Activated T-helper 1 cell treated with anti-CD3 and anti-CD28 coated beads, Interleukin-2, amount 50 U/mL, for 16 hours (primary cell): ENCODE measurements at places on chromosomes 3 and 15.

DNA sequence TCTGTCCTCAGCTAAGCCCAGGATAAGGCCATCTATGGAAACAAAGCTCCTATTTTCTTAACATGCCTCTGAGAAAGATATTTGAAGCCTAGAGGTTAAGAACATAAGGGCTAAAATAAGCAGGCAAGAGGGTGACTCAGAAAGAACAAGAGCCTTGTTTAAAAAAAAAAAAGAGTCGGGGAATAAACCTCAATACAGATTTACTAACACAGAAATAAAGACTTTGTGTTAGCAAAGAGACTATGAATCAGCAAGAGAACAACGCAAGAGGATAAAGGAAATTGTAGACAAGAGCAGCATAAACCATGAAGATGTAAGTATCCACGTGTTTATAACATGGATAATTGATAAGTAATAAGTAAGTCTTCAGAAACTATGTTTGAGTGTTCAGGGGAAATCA lies 36.0 kb downstream of the RAB27A start:
- DNase-seq = no peak

GRCh38 chr3:168618827-168619470 lies 523.2 kb upstream of the GOLIM4 start:
- DNase-seq = no peak

- DNase-seq = no peak
These were observed 103.8 kb upstream of the MME start for GRCh38 chr3:154976072-154976983.

DNA sequence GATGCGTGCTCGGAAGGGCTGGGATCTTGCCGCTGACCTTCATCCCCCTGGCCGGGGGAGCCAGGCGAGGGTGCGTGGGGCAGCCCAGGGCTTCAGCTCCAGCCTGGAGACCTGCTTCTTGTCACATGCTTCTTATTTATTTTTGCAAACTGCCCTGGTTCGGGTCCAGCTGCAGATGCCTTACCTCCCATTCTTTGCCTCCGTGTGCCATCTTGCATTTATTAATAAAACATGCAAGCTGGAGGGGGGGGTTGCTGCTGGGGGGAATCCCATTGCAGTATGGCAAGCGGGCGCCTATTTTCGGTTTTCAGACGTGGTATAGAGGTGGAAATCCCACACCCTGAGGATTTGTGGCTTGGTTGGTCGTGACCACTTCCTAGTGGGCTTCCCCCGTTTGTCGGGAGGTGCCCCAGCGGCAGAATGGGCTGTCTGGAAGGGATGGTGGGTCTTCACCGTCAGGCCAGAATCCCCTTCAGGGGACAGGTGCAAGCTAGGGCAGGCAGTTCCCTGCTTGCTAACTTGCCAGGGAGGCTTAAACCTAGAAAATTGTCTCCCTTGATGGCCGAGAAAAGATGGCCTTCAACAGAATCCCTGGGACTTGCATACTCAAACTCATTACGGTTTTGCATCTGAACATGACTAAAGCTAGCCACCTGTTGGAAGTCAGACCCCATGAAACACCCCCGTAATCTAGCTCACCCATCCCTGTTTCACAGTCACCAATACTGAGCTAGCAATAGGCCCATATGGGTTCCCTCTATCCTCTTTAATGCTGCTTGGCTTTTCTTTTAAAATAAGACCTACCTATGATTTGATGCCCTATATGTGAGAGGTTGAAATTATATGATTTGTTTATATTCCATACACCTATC lies 569 bp downstream of the TMEM266 start:
- no peak for DNase-seq

DNA sequence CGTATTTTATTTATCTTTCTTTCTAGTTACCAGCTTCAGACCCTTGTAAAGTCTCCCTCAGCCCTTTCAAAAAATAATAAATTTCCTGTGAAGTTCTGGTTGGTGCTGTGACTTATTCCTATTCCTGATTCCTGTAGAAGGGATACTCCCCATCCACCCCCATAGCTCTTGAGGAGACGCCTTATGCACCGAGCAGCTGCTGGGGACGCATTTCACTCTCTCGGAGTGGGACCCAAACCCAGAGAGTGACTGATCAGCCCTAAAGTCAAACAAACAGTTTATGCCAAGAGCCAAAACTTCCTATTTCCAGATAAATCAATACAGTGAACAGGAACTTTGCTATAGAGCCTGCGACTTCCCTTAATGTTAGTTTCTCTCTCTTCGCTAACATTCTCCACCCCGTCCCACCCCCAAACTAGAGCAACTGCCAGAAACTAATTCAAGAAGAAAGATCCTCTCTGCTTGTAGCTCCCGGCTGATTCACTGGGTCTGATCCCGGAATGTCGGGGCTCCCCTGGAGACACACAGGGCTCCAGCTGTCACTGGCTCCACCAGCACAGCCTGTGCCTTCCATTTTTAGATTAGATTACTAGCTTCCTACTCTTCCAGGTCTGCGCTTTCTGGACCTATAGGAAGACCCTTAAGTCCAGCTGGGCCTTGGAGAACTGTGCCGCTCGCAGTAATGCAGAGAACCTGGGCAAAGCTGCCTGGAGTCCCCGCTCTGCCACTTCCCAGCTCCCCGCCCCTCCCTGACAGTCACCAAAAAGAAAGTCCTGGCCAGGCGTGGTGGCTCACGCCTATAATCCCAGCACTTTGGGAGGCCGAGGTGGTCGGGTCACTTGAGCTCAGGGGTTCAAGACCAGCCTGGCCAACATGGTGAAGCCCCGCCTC lies 45.2 kb downstream of the KLHL25 start:
- no peak for DNase-seq

GRCh38 chr3:188471723-188472122 lies 317.8 kb downstream of the LPP start:
- no peak for DNase-seq

DNA sequence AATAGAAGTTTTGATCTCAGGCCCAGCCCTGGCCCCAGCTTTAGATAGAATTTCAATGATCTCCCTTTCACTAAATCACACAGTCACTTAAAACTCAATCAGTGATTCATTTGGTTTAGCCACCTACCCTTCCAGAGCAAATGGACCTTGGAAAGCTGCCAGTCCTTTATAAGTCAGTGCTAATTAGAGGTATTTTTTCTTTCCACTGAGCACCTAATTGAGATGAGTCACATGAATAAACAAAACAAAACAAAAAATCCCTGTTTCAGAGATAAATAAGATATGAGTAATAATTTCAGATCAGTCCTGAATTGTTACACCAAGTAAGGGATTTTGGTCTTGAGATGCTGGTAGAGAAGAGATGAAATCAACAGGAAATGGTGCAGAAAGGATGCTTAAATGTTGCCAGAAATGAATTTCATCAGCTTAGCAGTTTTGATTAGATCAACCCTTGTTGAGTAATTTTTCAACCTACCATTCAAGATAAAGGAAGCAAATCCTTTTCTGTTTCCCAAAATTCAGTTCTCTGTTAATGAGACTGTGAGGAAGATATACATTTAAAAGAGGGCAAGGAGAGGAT lies 352.0 kb upstream of the COL8A1 start:
- no peak for DNase-seq

GRCh38 chr15:20294651-20295237 lies 246.9 kb downstream of the GOLGA6L6 start:
- DNase-seq = no peak

- DNase-seq = no peak
These were observed 396.1 kb upstream of the ROBO2 start for GRCh38 chr3:76643623-76644304.

- no peak for DNase-seq
These were observed 418.3 kb downstream of the OTOL1 start for GRCh38 chr3:161914703-161915417.

- no peak for DNase-seq
These were observed 101.5 kb downstream of the PGPEP1L start for GRCh38 chr15:98905963-98906711.

DNA sequence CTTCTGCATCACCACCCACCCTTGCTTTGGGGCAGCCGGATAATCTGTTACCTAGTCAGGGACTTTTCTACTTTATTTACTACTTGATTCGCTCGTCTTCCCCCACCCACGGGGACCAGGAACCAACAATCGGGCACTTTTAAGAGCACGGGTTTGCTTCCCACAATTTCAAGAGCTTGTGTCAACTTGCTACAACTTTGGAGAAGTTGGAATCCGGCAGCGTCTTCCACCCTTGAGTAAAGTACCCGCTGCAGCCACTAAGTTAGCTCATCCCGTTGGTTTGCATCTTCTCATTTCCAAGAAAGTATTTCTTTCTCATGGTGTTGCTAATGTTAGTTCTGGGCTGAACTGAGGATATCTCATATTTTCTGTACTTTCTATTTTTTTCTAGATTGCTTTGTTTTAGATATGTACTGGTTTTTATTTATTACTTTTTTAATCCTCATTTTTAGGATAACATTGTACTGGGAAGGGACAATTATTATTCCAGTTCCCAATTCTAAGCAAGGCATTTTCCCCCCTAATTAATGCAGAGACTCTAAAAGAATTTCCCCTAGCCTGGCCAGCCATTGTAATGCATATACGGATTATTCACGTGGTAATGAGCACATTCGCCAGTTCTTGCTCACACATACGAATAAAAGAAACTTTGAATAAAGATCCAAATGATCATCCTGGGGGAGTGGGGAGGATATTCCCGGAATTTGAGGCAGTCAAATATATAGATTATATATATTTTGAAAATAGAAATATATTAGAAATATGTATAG lies 4.0 kb downstream of the SOX2 start:
- DNase-seq = no peak

- no peak for DNase-seq
These were observed 298.3 kb upstream of the TBL1XR1 start for GRCh38 chr3:177495566-177495965.

DNA sequence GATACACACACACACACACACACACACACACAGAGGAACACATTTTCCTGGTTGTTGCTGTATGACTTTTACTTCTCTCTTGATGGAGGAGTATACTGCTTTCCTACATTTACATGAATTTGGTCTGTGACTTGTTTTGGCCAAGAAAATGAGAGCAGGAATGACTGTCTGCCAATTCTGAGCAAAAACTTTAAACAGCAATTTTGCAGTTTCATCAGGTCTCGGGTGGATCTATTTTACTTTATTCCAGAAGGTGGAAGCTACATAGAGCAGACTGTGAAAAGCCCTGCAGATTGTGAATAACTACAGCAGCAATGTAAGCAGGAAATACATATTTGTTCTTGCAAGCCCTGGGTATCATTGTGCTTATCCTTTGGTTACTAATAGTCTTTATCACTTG lies 1350.0 kb upstream of the EPHA6 start:
- no peak for DNase-seq

DNA sequence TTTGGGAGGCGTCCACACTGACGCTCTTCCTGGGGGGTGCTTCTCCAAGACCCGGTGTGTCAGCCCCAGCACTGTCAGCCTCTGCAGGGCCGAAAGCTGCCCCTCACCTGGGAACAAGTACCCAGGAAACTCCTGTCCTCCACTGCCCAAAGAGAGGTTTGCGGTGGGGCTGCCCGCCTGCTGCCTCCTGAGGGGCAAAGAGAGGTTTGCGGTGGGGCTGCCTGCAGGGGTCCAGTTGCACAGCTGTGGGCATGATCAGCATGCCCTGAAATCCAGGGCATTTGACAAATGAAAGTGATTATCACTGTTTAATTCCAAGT lies 15.1 kb upstream of the SNRPA1 start:
- DNase-seq = no peak

DNA sequence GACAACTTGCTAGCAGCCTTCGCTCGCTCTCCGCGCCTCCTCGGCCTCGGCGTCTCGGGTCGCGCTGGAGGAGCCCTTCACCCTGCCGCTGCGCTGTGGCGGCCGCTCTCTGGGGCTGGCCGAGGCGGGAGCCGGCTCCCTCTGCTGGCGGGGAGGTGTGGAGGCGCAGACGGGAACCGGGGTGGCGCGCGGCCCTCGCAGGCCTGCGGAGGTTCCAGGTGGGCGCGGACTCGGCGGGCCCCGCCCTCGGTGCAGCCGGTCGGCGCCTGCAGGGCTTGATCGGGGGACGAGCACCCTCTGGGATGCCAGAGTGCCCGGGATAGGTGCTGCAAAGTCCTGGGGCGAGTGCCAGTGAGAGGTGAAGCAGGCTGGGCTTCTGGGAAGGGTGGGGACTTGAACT lies 989.9 kb downstream of the ROBO2 start:
- no peak for DNase-seq

DNA sequence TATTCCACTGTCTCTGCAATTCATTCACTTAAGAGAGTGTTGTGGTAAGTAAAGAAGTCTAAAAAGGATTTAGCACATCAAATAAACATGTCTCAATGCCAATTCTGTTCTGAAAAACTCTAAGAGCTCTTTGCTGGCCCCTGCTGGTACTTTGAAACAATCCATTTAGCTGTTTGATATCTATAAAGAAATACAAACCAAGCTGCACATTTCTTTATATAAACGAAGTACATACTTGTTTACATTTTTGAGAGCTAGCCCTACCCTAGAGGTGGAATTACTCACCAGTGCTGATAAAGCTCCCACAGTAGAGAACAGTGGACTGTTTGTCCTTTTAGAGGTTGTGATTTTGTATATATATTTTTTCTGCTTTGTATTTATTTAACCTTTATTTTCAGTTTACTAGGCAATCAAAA lies 75.5 kb downstream of the NEDD4 start:
- no peak for DNase-seq

GRCh38 chr3:8443829-8444791 lies 57.5 kb upstream of the LMCD1 start:
- no peak for DNase-seq

- no peak for DNase-seq
These were observed 4.2 kb downstream of the VPS39 start for GRCh38 chr15:42203891-42204290.

DNA sequence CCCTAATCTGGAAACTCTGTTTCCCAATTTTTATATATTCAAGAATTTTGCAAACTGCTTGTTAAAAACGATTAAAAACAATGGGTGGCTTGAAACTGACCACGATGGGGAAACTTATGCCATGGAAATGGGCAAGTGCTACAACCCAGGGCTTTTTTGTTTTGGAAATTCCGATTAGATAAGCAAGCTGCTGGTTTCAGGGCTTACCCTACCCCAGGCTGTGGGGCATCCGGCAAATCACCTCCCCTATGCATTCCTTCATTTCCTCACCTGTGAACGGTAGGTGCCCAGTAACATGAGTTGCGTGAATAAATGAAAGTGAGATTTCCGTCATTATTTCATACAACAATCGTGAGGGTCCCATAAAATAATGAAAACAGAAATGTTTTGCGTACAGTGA lies 34.3 kb downstream of the ST6GAL1 start:
- DNase-seq = no peak

- DNase-seq = no peak
These were observed 118.3 kb upstream of the ATP2B2 start for GRCh38 chr3:10623578-10624275.

DNA sequence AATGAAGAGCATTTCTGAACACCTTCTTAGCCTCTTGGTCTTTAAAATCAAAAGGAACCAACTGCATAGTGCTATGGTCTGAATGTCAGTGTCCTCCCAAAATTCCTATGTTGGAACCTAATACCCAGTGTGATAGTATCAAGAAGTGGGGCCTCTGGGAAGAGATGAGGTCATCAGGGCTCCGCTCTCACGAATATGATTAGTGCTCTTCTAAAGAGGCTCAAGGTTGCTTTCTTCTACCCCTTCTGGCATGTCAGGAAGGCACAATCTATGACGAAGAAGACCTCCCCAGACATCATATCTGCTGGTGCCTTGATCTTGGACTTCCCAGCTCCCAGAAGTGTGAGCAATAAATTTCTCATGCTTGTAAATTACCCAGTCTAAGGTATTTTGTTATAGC lies 209.5 kb downstream of the MAGI1 start:
- DNase-seq = no peak

- no peak for DNase-seq
These were observed 125.2 kb downstream of the TMCO5A start for GRCh38 chr15:38059665-38060064.
